Fibroblast of skin of right quadriceps (primary cell): ENCODE measurements at places on chromosomes 6 and 20.
A peak's percentile ranks its signal among the peaks of the same experiment; 100 is the strongest.

DNA sequence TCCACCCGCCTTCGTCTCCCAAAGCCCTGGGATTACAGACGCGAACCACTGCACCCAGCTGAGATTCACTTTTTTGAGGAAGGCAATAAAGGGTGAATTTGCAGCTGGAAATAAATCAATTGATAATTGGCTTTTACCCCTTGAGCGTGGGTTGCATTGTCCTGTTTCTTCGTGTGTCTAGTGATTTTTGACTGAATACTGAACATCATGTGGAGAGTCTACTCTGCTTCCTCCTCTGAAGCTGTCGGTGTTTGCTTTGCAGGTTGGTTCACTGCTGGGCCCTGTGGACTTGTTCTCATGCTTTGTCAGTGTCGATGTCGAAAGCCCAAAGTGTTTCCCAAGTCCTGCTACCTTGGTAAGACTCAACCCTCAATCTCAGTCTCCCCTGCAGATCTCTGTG is 5.8 kb upstream of the EEF1A2 start:
- DNase-seq = no peak

GRCh38 chr20:46400253-46400652 is 6.2 kb downstream of the ELMO2 start:
- DNase-seq = peak; percentile 83

DNA sequence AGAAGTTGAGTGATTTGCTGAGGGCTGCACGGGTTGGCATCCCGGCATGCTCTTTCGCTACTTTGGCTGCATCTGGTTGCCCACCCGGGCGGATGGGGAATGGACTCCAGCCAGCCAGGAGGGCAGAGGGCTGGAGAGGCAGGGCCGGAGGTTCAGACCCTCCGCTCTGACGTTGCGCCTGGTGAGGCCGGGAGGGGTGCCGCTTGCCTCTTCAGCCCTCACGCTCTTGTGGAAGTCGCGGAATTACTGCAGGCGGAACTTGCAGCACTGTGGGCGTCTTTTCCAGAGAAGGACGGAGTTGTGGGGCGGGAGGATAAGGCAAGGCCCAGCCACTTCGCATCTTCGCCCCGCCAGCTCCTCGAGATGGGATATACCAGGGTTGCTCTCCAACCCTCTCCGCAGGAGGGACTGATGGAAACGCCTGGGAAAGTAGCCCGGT is 656 bp downstream of the RTEL1 start:
- DNase-seq = peak; percentile 25

- no peak for DNase-seq
These were observed 182.7 kb downstream of the TAF4 start for GRCh38 chr20:61882716-61883615.

DNA sequence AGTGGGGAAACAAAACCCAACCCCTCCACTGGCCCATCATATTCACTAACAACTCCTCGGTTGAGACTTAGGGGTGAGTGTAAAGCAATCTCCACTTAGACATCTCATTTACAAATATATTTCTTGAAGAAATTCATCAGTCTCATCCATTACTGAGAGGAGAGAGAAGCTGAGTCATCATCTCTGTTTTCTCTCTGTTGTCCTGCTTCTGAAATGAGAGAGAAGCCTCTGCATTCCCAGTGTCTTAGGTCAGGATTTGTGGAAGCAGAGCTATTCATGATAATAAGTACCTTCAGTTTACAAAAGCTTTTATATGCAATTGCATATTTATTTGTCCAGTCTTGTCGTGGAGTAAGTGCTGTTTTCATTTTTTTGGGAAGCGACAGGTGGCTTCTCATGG is 879 bp downstream of the MEP1A start:
- DNase-seq = no peak

GRCh38 chr20:57043669-57044268 is 222.7 kb downstream of the BMP7 start:
- DNase-seq = no peak

DNA sequence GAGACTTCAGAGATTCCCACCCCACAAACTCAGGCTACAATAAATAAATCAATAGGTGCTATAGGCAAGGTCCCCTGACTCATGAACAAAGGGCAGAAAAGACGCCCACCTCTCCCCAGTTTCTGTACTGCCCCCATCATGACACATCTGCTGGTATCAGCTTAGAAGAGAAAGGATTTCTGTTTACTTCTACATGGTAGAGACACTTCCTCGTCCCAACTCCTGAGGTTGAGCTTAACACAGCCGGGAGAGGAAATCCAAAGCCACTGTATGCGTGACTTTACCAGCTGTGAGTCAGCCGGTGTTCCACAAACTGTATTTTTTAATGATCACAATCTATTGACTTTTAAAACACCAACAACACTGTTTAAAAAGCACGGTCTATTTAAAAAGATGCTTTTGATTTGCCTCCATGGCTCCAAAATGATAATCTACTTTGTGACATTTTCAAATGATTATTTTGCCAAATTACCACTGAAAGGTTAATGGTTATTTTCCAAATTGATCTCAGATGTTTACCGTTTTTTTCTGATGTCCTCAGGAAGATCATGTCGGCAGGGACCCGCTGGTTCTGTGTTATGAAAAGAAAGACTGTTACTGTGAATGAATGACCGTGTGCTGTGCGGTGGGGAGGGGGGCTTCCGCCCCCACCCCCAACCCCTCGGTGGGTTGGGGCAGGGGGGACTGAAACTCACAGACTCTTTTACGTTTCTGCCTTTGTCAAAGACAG is 72.5 kb downstream of the ATP9A start:
- peak; percentile 83 for DNase-seq

DNA sequence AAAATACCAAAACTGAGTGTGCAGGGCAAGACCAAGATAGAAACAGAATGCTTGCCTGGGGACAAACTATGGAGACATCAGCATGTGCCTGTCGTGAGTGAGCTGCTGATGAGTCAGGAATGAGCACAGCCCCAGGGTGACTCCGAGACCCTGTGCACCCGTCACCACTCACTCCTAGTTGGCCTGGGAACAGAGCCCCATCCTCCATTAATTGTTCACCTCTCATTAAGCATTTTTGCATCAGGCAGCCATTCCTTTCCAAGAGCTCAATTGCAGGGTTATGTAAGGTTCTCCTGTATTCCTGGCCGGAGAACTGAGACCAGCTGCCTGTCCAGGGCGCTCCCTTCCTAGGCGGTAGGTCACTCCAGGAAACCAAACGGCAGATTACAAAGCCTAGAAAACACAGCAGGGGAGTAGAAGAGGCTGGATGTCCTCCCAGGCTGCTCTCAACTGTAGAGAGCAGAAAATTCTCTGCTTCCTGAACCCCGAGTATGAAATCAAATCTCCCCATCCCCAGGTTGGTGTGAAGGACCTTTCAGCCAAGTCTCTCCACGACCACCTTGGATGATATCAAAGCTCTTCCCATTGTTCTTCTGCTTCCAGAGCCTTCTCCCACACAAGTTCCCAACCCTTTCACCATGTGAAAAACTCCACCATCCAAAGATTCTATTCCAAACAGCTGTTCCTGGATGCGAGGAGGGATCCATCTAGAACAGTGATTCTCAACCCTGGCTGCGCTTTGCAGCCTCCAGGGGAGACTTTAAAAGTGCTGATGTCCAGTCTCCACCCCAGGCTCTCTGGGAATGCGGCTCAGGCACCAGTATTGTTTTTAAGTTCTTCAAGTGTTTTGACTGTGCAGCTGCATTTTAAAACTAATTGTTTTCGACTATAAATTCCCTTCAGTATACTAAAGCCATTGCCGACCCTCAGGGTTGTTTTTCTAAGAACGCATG is 532.6 kb upstream of the JARID2 start:
- DNase-seq = peak; percentile 79

DNA sequence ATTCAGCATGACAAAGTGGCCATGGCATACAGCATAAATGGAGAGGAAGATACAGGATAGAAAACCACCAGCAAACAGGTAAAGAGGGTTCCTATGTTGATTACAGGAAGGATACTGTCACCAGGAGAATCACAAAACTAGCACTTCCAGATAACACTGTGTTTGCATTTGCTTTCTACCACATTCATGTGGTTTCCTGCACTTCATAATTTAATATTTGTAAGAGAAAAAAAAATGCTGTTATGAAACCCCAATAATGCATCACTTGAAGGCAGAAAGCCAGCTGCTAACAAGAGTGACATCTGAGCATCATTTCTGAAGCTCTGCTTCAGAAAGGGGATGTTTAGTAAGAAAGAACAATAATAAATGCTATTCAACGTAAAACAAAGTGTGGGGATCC is 106.6 kb downstream of the ATXN1 start:
- no peak for DNase-seq
